ENCODE measurements at places on chromosomes 3 and 15. TPM values are rescaled to one million over a fixed set of nuclear protein-coding genes. Genes with fewer than 3 reads are reported as not detected.

The AADACL2 gene
- not detected for total RNA-seq

DNA sequence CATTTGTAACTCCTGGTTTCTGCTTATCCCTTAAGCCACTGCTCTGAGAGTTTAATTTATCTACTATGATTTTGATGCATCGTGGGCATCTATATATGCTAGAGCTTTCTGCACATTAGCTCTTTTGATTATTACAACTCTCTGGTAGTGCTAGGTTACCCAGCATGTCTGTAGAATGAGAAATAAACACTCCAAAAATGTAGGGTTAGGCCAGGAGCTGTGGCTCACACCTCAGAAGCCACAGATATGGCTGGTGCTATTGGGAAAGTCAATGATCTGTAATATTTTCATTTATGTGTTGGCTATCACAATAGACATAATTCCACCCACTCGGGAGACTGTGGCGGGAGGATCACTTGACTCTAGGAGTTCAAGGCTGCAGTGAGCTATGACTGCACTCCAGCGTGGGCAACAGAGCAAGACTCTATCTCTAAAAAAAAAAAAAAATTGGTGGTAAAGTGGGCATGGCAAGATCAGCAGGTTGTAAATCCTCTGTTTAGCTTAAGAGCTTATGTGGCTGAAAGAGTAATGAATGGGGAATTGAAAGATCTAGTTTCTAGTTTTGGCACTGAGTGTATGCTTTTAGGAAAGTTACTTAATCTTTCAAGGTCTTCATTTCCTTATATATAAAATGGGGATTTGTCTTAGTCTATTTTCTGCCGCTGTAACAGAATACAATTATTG is 6.3 kb downstream of the TIGIT start:
- DNase-seq = no peak

DNA sequence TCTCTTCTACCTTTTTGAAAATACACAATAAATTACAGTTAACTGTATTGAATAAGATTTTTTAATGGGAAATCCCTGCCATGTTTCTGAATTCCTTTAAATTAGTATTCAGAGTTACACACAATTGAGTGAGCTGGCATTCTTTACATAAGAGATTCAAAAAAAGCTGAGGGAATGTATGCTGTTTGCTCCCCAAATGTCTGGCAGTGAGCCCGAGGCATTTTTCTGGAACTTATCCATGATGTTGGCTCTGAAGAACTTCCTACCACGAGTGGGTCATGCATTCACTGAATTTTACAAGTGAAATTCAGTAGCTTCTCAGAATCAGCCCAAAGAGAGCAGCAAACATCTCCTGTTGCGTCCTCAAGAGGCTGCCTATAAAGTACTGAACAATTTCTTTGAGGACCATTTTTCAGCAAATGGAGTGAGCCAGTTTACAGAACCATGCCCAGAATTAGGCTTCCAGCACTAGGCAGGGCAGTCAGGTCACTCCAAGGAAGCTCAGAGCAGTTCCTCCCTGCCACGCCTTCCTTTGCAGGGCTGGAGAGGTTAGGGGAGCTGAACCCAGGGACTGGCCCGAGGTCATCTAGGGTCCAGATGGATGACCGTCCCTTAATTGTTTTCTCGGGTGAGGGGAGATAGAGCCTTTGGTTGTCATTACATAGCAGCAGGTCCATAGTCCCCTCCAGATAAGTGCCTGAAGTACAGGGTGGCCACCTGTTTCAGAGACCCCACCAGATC is 21.2 kb downstream of the GABRA5 start:
- no peak for DNase-seq

DNA sequence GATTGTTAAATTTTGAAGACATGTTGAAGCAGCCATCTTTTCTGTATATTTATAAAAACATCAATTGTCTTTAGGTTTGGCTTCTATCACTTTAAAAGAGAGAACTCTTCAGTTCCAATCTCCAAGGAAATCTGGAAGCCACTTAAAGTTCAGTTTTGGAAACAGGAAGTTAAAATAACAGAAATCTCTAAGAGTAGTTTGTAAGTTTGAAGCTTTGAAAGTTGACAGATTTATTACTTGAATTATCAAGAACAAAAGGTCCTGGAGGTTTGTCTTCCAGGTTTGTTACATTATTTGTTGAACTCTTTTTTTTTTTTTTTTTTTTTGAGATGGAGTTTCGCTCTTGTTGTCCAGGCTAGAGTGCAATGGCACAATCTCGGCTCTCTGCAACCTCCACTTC is 30.0 kb downstream of the RNF111 start:
- DNase-seq = no peak

- DNase-seq = no peak
These were observed 40.5 kb upstream of the FBXL22 start for GRCh38 chr15:63556736-63557135.

DNA sequence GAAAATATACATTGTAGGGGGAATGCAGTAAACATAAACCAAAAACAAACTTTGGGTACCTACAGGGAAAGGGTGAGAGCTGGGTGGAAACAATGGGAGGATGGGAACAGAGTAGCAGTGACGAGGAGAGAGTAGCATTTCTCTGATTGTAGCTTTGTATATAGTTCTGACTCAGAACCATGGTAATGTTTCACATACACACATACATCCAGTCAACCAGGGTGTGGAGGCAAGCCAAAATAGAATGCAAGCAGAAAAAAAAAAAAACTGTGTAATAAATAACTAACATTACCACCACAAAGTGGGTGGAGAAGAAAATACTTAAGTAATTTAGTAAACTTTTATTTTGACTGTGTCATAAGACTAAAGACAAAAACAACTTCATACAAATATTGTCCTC is 27.2 kb downstream of the BCL2A1 start:
- DNase-seq = no peak

All from H7 (cell line).